ENCODE measurements at places on chromosomes 1 and 21.

DNA sequence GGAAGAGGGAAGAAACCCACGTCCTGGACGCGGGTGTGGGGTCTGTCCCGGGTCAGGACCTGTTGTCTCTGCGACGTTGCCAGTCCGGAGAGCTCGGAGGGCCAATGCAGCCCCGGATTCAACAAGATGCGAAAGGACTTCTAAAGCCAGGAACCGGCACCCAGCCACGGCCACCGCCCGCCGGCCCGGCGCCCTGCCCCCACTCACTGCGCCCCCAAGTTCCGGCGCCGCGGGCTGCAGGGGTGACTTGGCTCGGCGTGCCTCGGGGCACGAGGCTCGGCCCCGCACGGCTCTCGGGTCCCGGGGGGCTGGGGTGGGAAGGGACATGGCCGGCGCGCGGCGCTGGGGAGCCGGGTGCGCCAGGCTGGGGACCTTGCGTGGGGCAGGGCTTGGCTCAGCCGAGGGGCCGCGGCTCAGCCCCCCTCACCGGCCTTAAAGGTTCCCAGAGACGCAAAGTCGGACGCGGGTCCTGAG, 51.8 kb upstream of the H6PD start:
- no peak for DNase-seq

DNA sequence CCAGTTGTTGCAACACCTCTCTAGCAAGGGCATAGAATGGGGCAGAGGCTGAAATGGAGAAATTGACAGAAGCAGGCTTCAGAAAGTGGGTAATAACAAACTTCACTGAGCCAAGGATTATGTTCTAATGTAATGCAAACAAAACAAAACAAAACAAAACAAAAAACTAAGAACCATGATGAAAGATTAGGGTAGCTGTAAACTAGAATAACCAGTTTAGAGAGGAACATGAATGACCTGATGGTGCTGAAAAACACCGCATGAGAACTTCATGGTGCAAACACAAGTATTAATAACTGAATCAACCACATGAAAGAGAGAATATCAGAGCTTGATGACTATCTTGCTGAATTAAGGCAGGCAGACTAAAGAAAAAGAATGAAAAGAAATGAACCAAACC, 1707.7 kb downstream of the BRINP3 start:
- DNase-seq, result no peak

GRCh38 chr1:233572896-233573295, 41.0 kb upstream of the KCNK1 start:
- DNase-seq, result no peak

DNA sequence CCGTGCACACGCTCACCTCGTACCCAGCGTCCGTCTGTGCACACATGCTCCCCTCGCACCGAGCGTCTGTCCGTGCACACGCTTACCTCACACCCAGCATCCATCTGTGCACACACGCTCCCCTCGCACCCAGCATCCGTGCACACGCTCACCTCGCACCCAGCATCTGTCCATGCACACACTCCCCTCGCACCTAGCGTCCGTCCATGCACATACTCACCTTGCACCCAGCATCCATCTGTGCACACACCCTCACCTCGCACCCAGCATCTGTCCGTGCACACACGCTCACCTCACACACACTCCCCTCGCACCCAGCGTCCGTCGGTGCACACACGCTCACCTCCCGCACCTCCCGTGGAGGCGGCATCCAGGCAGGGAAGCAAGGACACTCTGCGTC, 24.4 kb upstream of the COL18A1 start:
- DNase-seq, result no peak

DNA sequence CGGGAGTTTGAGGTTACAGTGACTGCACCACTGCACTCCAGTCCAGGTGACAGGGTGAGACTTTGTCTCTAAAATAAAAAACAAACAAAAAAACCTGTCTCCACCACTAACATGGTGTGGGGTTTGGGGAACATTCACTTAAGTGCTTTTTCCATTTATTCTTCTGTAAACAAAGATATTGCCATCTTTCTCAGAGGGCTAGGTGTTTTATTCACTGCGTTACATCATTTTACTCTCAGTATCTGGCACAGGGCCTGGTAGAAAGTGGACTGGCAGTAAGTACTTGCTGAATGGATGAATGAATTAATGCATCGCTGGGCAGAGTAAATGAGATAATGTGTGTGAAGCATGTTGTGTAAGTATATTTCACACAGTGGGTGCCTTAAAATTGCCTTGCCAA, 20.1 kb downstream of the KIAA0040 start:
- no peak for DNase-seq

DNA sequence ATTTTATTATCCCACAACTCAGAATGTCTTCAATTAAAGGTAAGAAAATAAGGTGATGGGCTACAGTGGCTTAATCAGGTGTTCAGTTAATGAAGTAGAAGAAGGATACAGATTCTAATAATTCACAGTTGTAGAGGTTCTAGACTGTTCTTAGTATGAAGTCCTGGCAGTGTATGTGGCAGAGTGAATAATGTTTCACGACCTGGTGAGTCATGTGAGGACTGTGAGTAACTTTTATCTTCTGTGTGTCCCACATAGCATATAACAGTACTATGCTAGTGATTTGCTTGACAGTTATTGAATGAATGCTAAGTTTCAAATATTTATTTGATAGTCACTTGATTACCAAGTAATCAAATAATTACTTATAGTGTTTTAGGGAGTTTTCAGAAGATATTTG, 20.0 kb downstream of the SLC16A4 start:
- DNase-seq, result no peak

- no peak for DNase-seq
These were observed 14.4 kb downstream of the SLC5A9 start for GRCh38 chr1:48236716-48237470.

GRCh38 chr1:215899901-215900300, 332.8 kb downstream of the KCTD3 start:
- DNase-seq, result no peak

- DNase-seq, result no peak
These were observed 69.2 kb downstream of the UBE4B start for GRCh38 chr1:10101929-10102328.

- DNase-seq, result no peak
These were observed 39.7 kb downstream of the CAPZB start for GRCh38 chr1:19445417-19446342.

GRCh38 chr1:81950037-81950436, 149.3 kb downstream of the ADGRL2 start:
- no peak for DNase-seq

DNA sequence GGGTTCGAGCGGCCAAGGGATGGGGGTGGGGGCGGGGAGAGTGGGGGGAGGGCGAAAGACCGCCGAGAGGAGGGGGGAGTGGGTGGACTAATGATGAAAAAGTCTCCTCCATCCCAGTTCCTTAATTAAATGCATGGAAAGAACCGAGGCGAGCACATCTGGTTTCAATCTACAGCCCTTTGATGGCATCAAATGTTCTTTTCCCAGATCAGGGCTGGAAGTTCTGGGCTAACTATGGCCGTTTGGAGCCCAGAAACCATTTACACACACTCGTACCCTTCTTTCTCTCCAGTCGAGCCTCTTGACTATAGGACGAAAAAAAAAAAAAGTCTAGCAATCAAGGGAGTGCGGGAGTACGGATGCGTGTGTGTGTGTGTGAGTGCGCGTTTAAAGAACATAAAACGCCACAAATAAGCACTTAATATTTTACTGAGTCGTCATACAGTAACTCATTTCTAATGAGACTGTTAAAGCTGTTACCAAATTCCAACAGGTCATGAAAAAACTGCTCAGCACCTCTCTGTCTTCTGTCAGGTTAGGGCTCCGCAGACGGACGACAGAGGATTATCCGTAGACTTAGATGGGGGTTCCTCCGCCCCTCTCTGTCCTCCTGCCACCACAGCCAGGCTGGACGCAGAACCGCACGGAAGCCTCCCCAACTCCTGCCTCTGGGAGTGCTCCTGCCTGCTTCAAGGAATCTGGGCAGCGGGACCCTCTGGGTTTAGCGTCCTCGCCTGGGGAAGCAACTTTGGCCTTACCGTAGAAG, 2.1 kb upstream of the PRRX1 start:
- no peak for DNase-seq

- DNase-seq, result no peak
These were observed 77.9 kb downstream of the FBXO2 start for GRCh38 chr1:11576109-11576875.

- DNase-seq, result no peak
These were observed 33.6 kb downstream of the NUAK2 start for GRCh38 chr1:205287767-205288559.

- no peak for DNase-seq
These were observed 102.7 kb downstream of the FGGY start for GRCh38 chr1:59399642-59400041.

GRCh38 chr1:11787804-11788436, 17.8 kb downstream of the MTHFR start:
- no peak for DNase-seq

DNA sequence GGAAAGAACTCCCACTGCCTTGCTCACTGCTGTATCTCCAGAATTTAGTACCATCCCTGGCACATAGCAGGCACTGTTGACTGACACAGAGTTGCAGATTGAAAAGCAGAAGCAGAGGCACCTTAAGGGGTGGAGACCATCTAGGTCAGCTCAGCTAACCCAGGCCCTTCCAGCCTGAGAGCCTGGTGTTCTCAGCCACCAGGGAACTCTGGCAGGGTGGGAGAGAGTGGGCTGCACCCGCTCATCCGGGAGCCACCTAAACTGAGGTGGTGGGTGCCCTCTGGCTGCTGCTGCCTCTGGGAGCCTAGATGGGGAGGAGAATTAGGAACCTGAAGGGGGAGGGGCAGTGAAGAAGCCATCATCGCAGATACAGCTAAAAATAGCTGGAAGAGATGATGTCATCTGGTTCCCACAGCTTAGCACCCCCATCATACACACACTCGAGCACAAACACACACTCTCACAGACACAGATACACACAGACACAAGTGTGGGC, 1.5 kb upstream of the TSPAN1 start:
- no peak for DNase-seq

DNA sequence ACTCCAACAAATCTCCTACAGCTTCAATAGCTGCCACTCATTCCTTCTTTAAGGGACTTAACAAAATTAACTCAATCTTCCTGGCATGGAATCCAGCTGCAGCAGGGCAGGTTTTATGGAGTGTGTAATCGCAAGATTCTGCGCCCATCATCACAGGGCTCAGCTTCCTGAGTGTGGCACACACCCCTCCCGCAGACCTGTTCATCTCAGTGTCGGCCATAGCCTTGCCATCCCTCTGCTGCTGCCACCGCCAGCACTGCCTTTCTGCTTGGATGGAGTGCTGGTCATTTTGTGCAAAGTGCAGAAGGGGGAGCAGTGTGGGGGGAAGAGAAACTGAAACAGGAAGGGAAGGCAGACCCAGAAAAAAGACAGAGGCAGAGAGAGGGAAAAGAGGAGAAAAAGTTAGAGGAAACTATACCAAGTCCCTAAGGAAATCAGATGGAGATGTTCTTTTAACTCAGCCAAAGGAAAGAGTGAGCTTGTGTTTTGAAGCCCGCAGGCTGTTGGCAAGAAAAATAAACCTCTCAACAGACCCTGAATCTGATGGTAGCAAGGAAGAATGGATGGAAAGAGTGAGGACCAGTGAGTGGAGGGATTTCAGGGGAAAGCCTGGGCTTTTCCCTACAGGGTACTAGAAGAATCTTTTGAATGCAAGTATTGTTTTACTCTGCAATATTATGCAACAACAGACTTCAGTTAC, 324.2 kb downstream of the SEC16B start:
- no peak for DNase-seq

DNA sequence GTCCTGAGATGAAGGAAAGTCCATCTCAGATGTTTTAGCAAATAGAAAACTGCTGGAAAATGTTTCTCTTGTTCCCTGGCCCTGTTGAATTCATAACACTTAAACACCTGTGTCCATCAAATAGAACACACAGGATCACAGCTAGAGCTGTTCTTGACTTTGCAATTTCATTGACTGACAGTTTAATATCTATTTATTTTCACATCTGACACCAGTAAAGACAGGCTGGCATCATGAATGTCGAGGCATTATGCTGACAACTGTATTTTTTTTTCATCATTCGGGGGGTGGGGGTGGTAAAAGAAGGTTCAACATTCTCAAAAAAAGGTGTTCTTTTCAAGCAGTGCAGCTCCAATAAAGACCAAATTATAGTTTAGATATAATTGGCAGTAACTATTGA, 591.2 kb upstream of the PTBP2 start:
- no peak for DNase-seq

DNA sequence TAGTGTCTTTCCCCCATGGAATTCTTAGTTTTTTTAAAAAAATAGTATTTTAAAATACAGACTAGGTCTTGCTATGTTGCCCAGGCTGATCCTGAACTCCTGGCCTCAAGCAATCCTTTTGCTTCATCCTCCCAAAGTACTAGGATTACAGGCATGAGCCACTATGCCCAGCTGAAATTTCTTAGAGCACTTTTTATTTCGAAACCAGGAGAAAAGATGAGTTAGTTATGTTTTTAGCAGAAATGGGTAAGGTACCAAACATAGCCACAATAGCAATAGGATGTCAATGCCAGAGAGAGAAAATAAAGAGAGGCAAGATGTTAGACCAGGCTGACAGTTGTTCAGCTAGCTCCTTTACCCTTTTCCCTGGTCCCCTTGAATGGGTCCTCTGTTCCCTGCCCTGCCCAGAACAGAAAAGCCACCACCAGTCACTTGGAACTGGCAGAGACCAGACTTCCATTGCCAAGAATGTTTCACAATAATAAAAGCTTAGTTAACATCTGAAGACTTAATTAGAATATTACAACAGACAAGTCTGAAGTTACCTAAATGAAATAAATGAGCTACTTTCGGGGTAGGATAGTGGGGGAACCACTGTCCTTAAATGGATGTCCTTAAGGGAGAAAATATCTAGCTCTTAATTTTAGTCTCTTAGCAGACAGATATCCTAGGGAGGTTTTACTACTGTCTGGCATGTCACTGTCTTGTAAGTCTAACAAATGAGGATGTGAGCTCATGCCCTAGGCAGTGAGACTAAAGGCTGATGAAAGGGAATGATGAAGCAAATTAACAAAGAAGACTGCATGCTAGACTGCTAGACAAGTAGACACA, 54.3 kb downstream of the ABL2 start:
- DNase-seq, result no peak

DNA sequence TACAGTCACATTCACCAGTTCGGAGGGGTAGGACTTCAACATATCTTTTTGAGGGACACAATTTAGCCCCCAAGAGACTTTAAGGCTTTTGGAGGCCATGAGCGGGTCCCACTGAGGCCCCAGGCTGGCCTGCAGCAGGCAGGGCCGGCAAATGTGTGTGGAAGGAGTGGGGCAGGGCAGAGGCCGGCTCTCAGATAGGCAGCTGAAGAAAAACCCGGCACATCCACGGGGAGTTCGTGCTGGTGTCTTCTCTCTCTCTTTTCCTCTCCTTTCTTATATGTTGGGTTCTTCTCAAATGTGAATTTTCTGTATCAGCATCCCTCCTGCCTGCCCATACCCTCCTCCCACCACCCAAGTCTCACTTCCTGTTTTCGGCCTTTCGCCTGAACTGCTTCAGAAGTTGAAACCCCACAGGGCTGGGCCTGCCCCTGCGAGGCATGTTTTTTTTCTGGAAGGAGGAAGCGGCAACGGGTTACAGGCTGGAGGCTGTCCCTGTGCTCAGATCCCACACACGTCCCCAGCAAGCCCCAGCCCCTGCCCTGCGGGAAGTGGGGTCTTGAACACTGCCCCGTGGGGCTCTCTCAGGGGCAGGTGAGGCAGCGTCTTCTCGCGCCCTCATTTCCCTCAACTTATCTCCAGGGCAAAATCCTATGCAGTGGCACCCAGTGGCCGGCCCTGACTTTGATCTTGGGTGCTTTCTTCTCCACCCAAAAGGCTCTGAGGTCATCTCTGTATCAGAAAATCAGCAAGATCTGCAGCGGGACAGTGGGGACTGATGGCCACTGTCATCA, 9.7 kb upstream of the UMODL1 start:
- no peak for DNase-seq
